ENCODE measurements at places on chromosomes 1 and 21.

- no peak for DNase-seq
Measured at GRCh38 chr1:153663211-153663610, 4.7 kb downstream of the SNAPIN start.

DNA sequence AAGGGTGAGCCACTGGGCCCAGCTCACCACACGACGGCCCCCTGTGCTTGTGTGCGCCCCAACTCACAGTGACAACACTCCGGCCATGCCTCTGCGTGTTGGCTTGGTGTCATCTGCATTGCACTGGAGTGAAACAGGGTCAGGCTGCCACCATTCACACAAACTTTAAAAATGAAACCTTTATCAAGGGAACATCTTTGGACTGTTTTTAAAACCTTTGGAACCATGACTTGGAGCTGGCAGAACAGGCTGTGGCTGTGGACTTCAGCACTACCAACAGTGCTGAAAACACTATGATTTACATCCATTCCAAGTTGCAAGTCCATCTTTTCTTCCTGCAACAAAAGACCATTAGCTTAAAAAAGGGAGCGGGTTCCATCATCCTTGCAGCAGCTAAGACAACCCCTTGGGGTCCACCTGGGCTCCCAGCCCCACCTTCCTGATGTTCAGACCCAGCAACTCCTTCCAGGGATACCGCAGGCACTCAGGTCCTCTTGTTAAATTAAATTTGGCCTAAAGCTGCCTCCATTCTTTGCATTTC, 25.6 kb downstream of the POFUT2 start:
- DNase-seq, result no peak

DNA sequence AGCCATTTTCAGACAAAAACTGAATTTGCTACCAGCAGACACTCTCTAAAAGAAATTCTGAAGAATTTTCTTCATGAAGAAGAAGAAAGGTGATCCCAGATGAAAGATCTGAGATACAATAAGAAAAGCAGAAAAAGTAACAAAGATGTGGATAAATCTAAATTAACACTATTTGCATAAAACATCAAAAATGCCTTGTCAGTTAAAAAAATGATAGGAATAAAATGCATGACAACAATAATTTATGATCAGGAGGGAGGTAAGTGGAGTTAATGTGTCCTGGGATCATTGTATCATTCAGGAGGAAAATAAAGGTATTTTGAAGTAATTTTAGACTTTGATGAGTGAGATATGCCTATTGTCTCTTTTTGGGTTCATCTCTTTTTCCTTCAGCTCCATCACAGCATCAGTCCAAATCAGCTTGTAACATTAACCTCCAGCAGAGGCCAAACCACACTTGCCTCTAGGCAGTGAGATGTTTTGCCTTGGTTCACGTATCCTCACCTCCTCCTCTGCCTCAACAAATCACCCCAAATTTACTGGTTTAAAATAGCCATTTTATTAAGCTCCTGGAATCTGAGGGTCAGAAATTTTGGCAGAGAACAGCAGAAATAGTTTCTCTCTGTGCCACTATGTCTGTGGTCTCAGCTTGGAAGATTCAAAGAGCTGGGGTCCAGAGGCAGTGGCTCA, 76.9 kb upstream of the HIVEP3 start:
- no peak for DNase-seq

GRCh38 chr21:42311816-42312625, 3.2 kb downstream of the TFF3 start:
- DNase-seq, result no peak

- no peak for DNase-seq
Measured at GRCh38 chr1:77413541-77414335, 131.9 kb downstream of the AK5 start.

GRCh38 chr1:6331543-6332273, 61.9 kb downstream of the ACOT7 start:
- DNase-seq, result no peak

GRCh38 chr1:125064481-125064880, 3879.7 kb downstream of the SRGAP2C start:
- no peak for DNase-seq
